ENCODE measurements at places on chromosomes 6 and 20. TPM values are rescaled to one million over a fixed set of nuclear protein-coding genes. Genes with fewer than 3 reads are reported as not detected.

The TNFRSF6B gene
- total RNA-seq, result 7.5 TPM

The SASH1 gene
- 9.4 TPM for total RNA-seq

The C20orf141 gene
- not detected for total RNA-seq

The EEF1A2 gene
- 0.96 TPM for total RNA-seq

The LBP gene
- not detected for total RNA-seq

The DCDC2 gene
- 55.7 TPM for total RNA-seq

The BPIFB4 gene
- total RNA-seq, result not detected

The IRF4 gene
- under 0.01 TPM for total RNA-seq

The RPP40 gene
- total RNA-seq, result 14.3 TPM

The GGTLC1 gene
- total RNA-seq, result not detected

The KATNA1 gene
- total RNA-seq, result 17.5 TPM

The ASIP gene
- not detected for total RNA-seq
